Hematopoietic multipotent progenitor cell treated with erythropoietin and hydrocortisone succinate and interleukin-3 and kit ligand, for 8 days (in vitro differentiated cells): ENCODE measurements at places on chromosomes 7 and 10.

GRCh38 chr7:107579554-107579884 is 527 bp upstream of the BCAP29 start:
- no peak for DNase-seq

DNA sequence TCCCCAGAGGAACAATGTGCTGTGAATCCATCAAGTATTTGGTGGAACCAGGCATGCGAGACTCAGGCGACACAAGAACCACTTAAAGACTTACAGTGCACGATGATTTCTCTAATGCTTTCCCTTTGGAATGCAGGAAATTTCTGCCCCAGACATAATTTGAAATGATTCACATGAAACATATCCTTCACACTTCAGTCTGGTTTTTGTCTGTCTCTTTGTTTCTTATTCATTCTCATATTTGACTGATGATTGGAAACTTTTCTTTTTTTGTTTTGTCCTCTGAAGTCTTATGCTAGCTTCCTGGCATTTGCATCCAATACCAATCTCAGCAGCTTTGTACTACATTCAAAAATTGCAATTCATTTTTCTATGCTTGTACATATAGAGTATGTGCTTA is 502.8 kb downstream of the PHTF2 start:
- DNase-seq, result no peak

DNA sequence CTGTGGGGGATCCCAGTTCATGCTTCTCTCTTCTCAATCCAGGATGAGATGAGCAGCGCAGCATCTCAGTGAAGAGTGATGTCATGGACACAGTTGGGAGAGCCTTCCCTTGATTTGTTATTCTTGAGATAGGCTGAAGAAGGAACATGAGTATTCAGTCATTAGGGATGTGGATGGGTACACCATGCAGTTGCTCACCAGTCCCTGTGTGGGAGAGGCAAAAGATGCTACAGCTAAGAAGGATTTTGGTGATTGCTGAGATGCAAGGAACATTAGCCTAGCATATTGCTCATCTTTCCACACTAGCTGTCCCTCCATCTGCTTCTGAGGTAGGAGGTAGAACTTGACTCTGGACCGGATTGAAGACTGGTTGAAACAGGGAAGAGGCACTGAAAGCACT is 179.6 kb downstream of the GALNT17 start:
- no peak for DNase-seq

DNA sequence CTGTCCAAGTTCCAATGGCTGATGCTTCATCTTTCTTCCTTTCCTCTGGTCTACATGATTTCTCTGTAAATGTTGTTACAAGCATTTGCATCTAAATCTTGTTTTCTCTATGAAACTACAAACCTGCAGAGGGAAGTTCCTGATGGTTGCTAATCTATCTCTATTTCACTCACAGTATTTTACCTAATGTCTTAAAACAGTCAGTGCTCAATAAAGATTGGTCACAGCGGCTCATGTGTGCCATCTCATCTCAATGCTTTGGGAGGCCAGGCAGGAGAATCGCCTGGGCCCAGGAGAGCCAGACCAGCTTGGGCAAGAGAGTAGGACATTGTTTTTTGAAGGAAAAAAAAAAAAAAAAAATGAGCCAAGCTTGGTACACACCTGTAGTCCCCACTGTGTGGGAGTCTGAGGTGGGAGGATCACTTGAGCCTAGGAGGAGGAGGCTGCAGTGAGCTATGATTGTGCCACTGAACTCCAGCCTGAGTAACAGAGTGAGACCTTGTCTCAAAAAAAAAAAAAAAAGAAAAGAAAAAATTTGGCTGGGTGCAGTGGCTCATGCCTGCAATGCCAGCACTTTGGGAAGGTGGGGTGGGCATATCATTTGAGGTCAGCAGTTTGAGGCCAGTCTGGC is 71.3 kb upstream of the ARMC3 start:
- DNase-seq, result no peak

GRCh38 chr7:5394264-5395105 is 29.1 kb downstream of the TNRC18 start:
- DNase-seq, result no peak

DNA sequence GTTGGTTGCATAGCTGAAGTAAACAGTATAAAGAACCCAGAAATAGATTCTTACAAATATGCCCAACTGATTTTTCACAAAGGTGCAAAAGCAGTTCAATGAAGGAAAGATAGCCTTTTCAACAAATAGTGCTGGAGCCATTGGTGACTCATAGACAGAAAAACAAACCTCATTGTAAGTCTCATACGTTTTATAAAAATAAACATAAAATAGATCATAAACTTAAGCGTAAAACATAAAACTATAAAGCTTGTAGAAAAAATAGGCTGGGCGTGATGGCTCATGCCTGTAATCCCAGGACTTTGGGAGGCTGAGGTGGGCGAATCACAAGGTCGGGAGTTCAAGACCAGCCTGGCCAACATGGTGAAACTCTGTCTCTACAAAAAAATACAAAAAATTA is 318.8 kb upstream of the IGFBP3 start:
- DNase-seq, result no peak

DNA sequence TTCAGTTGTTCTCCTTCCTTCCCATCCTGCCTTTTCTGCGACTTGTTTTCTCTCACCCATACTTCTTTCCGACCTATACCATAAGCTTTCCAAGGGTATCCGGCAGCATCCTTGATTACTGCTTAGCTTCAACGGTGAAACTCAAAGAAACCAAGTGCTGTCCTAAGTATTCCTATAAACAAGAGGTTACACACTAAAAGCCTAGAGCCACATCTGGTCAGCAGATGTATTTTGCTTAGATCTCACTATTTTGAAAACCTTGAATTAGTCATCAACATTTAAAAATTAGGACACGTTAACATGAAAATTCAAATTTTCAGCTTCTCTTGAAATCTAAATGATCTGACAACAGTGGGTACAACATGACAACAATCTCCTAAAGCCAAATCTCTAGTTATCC is 20.0 kb downstream of the ARHGAP21 start:
- no peak for DNase-seq

GRCh38 chr10:46514431-46514861 is 42.0 kb downstream of the GPRIN2 start:
- no peak for DNase-seq
